ENCODE measurements at places on chromosomes 2 and 18. TPM values are rescaled to one million over a fixed set of nuclear protein-coding genes. Genes with fewer than 3 reads are reported as not detected.

GRCh38 chr2:21804151-21804550 lies 680.4 kb downstream of the TDRD15 start:
- no peak for DNase-seq

DNA sequence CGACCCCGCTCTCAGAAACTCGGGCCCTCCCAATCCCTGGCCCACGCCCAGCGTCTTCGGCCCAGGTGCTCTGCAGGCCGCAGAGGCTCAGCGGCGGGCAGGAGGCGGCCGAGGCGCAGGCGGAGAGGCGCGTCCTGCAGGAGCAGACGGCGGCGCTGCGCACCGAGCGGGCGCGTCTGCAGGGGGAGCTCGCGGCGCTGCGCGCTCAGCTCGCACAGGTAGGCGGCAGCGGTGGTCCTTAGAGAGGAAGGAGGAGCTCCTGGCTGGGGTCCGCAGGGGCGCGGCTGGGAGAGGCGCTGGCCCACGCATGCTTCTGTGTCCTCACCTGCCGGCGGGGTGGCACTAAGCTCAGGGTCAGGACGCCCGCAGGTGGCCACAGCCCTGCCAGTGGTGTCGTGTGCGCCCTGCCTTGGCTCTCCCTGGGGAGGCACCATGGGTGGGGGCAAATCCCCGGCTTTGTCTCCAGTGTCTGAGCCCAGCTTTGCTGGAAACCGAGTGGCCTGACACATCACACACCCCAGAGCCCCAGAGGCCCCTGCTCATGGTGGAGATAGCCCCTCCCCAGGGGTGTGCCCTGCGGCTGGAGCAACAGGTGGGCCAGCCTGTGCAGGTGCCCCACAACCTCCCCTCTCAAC lies 14.9 kb upstream of the SNED1 start:
- no peak for DNase-seq

CNGA3 gene
- total RNA-seq = not detected

RNF138 gene
- total RNA-seq = 18.5 TPM

POTEI gene
- total RNA-seq = not detected

RBM43 gene
- 5.3 TPM for total RNA-seq

LOXL3 gene
- total RNA-seq = 16.6 TPM

UGP2 gene
- 176 TPM for total RNA-seq

ZNF892 gene
- 7.6 TPM for total RNA-seq
